ENCODE measurements at places on chromosomes 3 and 15. TPM values are rescaled to one million over a fixed set of nuclear protein-coding genes. Genes with fewer than 3 reads are reported as not detected.

DNA sequence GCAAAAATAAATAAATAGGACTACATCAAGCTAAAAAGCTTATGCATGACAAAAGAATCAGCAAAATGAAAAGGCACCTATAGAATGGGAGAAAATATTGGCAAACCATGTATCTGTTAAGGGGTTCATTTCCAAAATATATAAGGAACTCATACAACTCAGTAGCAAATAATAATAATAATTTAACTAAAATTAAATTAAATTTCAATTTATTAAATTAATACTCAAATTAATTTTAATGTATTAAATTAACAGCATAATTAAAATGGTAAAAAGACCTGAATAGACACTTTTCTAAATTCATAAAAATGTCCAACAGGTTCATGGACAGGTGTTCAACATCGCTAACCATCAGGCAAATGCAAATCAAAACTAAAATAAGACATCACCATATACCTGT, 34.0 kb upstream of the THBS1 start:
- DNase-seq = no peak

- DNase-seq = no peak
Observed at GRCh38 chr3:95813244-95813643, 1001.1 kb upstream of the EPHA6 start.

GRCh38 chr3:144810160-144810559, 838.5 kb downstream of the DIPK2A start:
- no peak for DNase-seq

DNA sequence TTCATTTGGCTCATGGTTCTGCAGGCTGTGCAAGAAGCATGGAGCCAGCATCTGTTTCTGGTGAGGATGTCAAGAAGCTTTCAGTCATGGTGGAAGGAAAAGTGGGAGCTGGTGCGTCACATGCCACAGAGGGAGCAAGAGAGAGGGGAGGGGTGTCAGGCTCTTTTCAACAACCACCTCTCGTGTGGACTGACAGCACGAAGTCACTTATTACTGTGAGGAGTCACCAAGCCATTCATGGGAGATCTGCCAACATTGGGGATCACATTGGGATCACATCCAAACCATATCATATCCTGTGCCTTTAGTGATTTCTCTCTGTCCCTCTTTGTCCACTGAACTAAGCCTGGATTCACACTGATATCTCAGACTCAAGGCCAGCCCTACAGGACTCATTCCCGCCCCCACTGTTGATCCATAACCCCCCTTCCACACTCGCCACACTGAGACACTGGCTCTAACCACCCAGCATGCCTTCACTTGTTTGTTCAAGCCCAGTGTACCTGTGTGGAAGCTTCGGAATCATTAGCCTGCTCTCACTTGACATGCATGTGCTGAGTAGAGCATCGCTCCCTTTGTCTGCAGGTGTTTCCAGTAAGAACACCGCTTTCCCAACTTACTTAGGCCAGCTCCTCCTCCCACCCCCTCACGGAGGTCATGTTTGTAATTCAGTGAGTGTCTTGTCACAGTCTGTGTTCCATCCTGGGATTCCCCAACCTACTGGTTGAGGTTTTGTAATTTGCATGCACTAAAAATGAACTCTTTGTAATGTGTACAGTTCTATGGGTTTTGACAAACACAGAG, 132.2 kb downstream of the KLF13 start:
- DNase-seq = no peak

- no peak for DNase-seq
Observed at GRCh38 chr3:147582642-147583041, 173.5 kb downstream of the ZIC1 start.

DNA sequence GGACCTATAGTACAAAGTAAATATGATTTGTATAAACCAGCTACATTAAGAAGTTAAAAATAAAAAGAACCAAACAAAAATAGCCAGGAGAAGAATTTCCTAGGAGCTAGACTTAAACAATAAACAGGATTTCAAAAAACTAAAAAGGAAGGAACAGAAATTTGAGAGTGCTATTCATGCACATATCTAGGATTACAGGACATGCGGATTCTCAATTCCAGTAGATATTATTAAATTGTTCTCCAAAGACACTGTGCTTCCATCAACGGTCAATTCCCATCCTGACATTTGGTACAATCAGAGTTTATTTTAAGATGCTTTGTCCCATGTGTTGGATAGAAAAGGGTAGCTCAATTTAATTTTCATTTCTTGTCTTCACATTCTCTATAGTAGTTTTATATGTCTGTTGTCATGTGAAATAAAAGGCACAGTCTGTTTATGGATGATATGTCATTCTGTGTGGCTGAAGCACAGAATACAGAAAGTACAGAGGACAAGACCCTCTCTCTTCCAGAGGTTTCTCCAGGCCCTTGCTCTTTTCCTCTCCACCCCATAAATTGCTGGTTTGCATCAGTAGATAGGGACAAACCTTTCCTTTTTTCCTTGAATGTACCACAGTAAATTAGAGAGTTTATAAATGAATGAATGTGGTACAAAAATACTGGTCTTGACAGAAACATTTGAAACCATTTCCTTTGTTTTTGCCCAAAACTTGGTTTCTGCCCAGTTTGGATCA, 3.5 kb downstream of the PLOD2 start:
- DNase-seq = no peak

GRCh38 chr3:115695090-115695489, 71.8 kb downstream of the GAP43 start:
- DNase-seq = no peak

DNA sequence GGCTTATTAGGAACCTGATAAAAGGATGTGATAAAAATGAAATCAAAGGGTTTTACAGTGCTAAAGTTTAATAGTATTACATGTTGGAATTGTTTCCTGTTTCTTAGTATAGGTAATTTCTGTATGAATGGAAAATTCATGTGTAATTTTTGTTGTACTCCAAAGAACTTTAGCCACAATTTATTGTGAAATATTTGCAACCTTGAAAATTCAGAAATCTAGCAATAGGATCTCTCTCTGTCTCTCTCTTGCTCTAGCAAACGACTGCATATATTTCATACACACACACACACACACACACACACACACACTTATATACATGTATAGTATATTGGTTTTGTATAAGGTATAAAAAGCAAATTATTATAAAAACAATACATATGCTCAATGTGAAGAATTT, 59.6 kb downstream of the PIAS1 start:
- DNase-seq = no peak

DNA sequence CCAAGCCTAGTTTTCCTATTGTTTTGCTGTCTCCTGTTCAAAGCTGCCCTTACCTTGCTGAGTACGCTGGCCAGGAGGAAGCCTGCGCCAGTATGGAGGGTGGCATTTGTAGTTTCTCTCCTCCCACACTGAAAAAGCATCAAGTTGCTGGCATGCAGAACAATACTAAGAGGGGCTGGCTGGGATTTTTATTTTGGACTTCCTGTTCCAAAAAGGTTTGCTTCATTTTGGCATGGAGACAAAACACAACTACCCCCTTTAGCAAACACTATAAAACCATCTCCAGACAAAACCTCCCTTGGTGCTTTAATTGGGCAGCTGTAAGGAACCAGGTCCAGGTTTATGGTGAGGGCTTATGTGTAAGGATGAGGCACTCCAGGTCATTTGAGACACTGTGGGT, 457.6 kb downstream of the PDCD6IP start:
- DNase-seq = no peak

DNA sequence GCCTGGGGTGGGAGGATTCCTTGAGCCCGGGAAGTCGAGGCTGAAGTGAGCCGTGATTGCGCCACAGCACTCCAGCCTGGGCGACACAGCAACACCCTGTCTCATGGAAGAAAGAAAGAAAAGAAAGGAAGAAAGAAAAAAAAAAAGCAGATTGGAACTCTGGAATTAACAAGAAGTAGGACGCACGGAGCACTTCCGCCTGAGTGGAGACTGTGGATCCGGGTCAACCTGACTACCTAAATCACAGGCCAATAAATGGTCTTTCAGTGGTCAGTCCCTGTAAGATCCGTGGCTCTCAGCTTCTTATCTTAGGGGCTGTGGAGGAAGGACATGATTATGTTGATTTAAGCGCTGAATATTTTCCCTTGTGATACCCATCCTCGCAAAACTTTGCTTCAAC, 2.4 kb upstream of the PPARG start:
- DNase-seq = no peak

- DNase-seq = no peak
Observed at GRCh38 chr15:101159936-101160815, 91.7 kb downstream of the CHSY1 start.

GRCh38 chr3:71689291-71689690, 35.9 kb downstream of the EIF4E3 start:
- DNase-seq = no peak

DNA sequence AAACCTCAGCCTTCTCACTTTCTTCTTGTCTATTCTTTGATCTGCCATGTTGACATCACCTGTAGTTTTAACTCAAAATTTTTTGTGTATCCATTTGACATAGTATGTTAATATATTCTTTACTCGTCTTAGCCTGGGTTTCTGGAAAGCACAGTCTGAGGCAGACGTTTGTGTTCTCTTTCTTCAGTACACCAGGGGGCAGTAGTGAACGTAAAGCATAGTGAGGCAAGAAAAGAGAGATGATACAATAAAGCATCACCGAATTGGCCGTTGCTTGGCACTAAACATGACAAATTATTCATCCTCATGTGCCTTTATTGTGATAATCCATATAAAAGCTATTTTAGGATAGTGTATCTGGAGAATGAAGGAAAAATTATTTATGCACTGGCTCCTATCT, 141.0 kb upstream of the MYRIP start:
- DNase-seq = no peak

DNA sequence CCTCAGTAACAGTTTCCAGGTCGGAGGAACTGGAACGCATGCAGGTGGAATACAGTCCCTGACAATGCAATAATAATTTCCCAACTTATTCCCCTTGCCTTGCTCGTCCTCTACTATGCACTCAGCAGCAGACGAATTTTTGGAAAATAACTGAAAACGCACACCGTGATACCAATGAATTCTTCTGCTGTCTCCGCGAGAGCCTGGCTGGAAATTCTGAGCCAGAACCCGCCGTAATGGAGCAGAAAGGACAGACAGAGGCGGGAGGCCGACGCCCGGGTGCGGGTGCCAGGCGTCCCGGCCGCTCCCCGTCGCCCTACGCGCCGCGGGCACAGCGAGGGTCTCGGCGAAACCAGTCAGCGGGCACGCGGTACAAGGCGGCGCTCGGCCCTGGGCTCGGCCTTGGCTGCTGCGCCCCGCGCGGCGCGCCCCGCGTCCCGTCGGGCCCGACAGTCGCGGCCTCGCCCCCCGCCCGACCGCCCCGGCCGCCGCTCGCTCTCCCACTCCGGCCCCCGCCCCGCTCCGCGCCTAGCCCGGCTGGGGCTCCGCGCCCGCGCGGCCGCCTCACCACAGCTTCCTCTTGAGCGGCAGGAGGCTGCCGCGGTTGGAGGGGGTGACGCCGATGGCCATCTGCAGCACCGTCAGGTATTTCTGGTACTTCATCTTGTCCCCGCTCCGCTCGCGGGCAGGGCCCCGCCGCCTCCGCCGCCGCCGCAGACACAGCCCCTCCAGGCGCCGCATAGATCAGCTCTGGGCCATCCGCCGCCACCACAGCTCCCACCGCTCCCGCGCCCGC, 114.5 kb upstream of the GOLGA8J start:
- DNase-seq = no peak

GRCh38 chr3:107954845-107955244, 136.0 kb downstream of the CD47 start:
- DNase-seq = no peak

- DNase-seq = no peak
Observed at GRCh38 chr15:95449230-95449628, 881.3 kb upstream of the NR2F2 start.

DNA sequence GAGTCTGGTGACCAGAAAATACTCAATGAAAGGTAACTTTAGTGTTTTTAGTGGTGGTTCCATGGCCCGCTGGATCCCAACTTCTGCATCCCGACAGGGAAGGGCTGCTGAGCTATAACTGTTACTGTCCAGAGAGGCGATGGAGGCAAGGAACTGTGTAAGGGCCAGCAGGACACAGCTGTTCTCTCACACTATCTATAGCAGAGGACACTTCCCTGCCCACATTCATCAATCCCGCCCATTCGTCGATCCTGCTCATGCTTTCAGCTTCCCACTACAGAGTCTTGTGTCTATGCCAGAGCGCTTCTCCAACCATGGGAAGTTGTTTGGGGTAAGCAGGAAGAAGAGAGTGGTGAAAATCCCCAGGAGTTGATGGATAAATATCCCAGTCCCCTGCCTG, 8.4 kb downstream of the COLQ start:
- DNase-seq = no peak

DNA sequence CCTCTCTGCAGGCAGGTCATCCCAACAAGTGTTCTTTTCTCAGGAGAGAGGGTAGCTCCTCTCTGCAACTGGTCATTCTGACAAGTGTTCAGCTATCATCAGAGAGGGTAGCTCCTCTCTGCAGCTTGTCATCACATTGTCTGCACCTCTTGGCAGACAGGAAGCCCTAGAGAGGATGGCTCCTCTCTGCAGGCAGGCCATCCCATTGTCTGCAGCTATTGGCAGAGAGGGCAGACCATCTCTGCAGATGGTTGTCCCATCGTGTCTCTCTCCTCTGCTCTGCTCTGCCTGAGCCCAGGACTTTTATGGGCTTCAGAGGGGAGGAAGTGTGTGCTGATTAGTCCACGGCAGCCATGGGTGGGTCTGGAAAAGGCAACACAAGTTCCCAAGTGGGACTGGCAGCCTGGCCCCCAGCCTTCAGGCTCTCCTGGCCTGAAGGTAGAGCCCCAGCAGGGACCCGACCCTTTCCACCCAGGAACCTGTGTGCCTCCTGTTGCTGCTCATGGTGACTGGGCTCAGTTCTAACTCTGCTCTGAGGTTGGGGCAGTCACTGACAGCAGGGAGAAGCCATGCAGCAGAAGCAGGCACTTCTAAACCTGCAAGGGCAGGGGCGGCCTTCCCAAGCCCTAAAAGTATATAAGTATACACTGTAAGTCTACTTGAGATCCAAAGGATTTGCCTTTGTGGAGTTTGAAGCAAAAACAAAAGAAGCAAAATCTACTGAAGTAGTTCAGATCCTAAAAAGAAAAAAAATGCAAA, 637.9 kb downstream of the PLOD2 start:
- no peak for DNase-seq

DNA sequence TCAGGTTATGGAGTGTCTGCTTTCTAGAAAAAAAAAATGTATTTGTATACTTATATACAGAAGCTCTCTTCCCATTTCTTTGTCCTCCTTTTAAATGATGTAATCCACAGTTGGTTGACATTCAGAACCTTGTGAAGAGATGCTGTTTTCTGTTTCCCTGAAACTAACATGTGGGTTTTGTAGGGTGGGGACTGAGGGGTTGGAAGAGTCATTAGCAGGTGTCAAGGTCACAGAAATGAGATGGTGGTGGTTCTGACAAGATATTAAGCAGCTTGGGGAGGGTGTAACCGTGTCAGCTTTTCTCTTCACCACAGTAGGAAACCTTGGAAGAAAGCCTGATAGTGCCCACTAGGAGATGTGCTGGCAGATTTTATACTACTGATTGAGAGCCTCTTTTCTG, 2.4 kb downstream of the RASA2 start:
- no peak for DNase-seq

Gene AHSG
- not detected for total RNA-seq

Gene CGNL1
- total RNA-seq = 4.7 TPM

Gene EID1
- 235 TPM for total RNA-seq

Gene CHRM5
- not detected for total RNA-seq

Gene OXTR
- 2.4 TPM for total RNA-seq

Gene ARL8B
- total RNA-seq = 44.2 TPM

Gene NAALADL2
- total RNA-seq = 7.0 TPM

Gene ZMAT3
- total RNA-seq = 9.1 TPM

Gene KCNAB1
- 7.2 TPM for total RNA-seq
